Activated B cell treated with CpG ODN at 0.5 μM for 24 hours (primary cell): ENCODE measurements at places on chromosomes 12 and 14. TPM values are rescaled to one million over a fixed set of nuclear protein-coding genes. Genes with fewer than 3 reads are reported as not detected.

Gene MFAP5
- total RNA-seq: 0.35 TPM in 1 of 2 replicates, not detected in the other

Gene PLA2G1B
- not detected in 2 replicates for total RNA-seq

Gene TSPAN9
- 0.20 and 0.54 TPM in 2 replicates for total RNA-seq

Gene CFAP251
- 0.91 and 1.2 TPM in 2 replicates for total RNA-seq

Gene SGPP1
- total RNA-seq: 20.9 and 21.2 TPM in 2 replicates

DNA sequence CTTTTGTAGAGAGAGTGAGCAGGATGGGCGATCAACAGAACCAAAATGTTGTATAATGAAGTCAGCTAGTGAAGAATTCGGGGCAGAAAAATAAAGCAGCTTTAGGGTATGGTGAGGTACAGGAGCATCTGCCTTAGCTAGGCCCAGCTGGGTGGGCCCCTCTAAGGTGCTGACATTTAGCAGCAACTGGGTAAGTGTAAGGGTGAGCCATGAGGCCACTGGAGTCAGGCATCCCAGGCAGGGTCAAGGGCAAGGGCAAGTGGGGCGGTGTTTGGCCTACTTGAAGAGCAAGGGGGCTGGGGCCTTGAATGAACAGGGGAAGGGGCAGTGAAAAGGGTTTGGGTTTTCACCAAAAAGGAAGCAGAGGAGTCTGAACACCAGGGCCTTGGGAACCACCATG, 583.6 kb downstream of the BCL11B start:
- no peak for DNase-seq

- no peak for DNase-seq
These were observed 403.8 kb upstream of the PDE3A start for GRCh38 chr12:19964549-19964948.

DNA sequence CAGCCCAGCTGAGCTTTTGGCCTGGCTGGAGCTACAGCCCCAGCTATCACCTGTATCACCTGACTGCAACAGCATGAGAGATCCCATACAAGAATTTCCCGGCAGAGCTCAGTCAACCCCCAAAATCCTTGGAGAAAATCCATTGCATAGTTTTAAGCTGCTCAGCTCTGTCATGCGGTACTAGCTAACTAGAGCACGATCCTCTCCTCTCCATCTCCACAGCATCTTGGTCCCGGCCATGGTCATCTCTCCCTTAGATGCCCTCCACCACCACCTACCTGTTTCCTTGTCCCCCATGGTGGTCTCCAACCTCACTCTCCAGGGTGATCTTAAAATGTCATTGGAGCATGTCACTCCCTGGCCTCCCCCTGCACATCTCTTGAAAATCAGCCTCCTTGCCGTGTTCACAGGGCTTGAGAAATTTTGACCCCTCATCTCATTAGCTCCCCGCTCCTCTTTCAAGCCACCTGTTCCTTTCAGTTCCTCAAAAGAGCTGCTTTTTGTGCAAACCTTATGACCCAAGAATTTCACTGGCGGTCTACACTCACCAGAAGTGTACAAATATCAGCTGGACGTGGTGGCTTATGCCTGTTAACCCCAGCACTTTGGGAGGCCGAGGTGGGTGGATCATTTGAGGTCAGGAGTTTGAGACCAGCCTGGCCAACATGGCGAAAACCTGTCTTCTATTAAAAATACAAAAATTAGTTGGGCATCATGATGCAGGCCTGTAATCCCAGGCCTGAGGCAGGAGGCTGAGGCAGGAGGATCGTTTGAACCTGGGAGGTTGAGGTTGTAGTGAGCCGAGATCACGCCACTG, 8.1 kb upstream of the CLMN start:
- DNase-seq: peak; percentile 48

DNA sequence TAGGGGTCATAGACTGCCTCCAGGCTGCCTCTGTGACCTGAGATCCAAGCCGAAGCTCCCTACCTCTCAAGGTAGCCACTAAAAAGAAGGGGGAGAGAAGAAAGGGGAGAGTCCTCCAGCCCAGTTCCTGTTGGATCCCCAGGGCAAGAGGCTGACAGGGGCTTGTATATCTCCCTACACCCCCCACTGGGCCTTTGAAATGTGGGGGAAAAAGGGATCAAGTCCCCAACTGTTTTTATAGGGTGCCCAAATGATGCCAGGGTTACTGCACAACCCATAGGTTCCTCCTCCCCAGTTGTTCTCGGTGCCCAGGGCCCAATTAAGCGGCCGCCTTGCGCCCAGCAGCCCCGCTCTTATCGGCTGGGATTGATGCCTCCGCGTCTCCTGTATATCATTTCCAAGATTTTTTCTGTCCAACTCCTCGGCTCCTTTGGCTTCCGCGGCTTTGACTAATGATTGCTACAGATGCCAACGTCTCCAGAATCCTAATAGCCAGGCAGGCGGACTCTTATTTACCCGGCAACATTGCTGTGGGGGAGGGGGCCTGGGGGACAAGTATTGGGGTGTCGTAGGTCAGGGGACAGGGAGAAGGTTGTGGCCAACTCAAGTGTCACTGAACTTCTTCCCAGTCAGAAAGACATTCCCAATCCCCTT, 7.6 kb upstream of the HOXC4 start:
- no peak for DNase-seq

- no peak for DNase-seq
These were observed 12.1 kb upstream of the BCDIN3D start for GRCh38 chr12:49854976-49855375.

GRCh38 chr14:77322250-77322902, 1.5 kb downstream of the GSTZ1 start:
- no peak for DNase-seq

DNA sequence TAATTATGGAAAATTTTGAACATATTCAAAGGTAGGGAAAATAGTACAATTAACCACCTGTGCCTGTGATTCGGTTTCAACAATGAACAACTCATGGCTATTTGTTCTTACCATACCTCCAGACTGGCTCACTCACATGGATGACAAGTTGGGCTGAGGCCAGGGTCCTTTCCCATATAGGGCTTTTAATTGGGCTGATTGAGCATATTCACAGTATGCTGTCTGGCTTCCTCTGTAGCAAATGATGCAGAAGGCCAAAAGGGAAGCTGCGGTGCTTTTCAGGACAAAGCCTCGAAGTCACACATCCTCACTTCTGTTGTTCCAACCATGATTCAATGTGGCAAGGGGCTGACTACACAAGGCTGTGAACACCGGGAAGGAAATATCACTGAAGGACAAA, 297.5 kb upstream of the SLC16A7 start:
- no peak for DNase-seq

DNA sequence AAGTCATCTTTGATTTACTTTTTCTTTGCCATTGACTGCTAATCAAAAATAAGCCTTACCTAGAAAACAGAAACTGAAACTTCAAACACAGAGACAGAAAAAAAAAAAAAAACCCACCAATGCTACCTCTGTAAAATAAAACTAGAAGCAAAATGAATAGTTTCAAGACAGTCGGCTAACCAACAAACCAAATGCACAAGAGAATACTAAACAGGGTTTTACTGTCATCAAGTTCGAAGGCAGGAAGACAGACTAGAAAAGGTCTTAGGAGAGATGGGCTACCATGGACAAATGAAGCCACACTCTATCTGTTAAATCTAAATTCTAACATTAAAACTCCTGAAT, 59.5 kb downstream of the SEL1L start:
- DNase-seq: no peak

- no peak for DNase-seq
These were observed 50.9 kb upstream of the CPNE8 start for GRCh38 chr12:38956337-38956736.

DNA sequence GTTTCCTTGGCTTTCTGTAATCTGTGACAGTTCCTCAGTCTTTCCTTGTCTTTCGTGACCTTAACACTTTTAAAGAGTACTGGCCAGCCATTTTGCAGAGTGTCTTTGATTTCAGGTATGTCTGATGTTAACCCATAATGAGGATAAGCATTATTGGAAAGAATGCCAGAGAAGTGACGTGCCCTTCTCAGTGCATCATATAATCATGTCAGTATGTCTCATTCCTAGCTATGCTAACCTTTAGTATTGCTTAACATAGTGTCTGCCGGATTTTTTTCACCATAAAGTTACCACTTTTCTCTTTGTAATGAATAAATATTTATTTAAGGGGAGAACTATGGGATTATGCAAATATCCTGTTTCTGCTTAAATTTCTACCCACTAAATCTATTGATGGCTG, 28.5 kb downstream of the RERG start:
- DNase-seq: no peak

DNA sequence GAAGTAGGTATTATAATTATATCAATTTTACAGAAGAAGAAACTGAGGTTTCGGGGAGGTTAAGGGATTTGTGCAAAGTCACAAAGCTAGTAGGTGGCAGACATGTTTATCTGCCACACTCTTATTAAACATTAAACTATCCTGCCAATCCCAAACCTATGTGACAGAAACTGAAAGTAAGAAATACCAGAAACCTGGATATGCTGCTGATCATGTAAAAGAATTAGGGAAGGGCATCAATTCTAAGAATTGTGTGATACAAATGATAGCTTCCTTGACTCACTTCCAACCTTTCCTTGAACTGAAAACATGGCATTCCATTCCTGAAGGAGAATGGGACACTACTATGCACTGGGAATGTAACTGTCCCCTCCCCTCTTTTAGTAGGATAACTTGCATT, 16.9 kb downstream of the TAOK3 start:
- no peak for DNase-seq
